Aortic smooth muscle cell (primary cell): ENCODE measurements at places on chromosomes 13 and 19. TPM values are rescaled to one million over a fixed set of nuclear protein-coding genes. Genes with fewer than 3 reads are reported as not detected.

The CACNA1A gene
- 3.5 and 10.6 TPM in 2 replicates for total RNA-seq

The R3HDM4 gene
- 15.2 and 17.6 TPM in 2 replicates for total RNA-seq

The GPR18 gene
- total RNA-seq, result not detected in 2 replicates

The SMIM44 gene
- not detected in 2 replicates for total RNA-seq

The FOXA3 gene
- total RNA-seq, result not detected in 2 replicates

The CEACAM16 gene
- total RNA-seq, result not detected in 2 replicates

The NALCN gene
- 13.6 and 16.6 TPM in 2 replicates for total RNA-seq

The RNF225 gene
- total RNA-seq, result 0.12 and 0.26 TPM in 2 replicates

The FTL gene
- 2,006 and 2,638 TPM in 2 replicates for total RNA-seq

The ZNF222 gene
- 7.1 and 7.5 TPM in 2 replicates for total RNA-seq
